Effector memory CD4-positive, alpha-beta T cell (primary cell): ENCODE measurements at places on chromosomes 16 and 17.

- H3K4me1 ChIP-seq: peaks cover 18% of the 10 kb centered on the region
- H3K36me3 ChIP-seq: peaks cover 22% of the 10 kb centered on the region
Measured at GRCh38 chr17:81551458-81552243, 502 bp downstream of the FAAP100 start.

- DNase-seq: no peak
- H3K36me3 ChIP-seq: no peaks in the 10 kb centered on the region
- H3K4me1 ChIP-seq: peaks cover 14% of the 10 kb centered on the region
- peak overlapping the region; percentile 36 for H3K4me3 ChIP-seq
- peak overlapping the region; percentile 98 for H3K27ac ChIP-seq
Measured at GRCh38 chr17:64974750-64975317, 55.6 kb upstream of the LRRC37A3 start.

DNA sequence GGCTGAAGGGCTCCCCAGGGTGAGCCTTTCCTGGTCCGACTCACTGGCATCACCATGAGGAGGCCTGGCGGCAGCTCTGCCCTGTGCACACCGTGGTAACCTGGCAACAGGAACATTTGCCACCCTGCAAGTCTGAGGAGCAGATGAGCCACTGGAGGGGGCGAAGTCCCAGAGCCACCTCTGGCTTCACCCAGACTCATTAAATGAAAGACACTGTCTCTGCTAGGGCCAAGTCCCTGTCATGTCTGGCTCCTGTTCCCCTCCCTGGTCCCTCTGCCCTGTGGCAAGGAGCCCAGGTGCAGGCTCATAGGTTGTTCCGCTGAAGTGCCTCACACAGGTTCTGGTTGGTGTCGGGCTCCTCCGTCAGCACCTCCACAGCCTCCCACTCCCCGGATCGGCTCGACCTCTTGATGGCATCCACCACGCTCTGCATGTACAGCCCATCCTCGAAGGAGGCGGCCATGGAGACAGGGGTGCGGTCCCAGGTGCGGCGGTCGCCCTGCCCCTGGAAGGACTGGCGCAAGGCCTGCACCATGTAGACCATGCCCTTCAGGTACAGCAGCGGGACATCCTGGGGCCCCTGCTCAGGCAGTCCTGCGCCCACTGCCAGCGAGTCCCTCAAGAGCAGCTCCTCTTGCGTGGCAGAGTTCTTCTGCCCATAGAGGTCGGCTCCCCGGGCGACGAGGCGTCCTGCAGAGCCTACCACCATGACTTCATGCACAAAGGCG is 8.4 kb downstream of the C16orf86 start:
- no peaks in the 10 kb centered on the region for H3K4me1 ChIP-seq
- H3K27me3 ChIP-seq: no peaks in the 10 kb centered on the region
- H3K4me3 ChIP-seq: no peak overlapping the region
- H3K27ac ChIP-seq: no peak overlapping the region

- H3K36me3 ChIP-seq: no peaks in the 10 kb centered on the region
- no peak overlapping the region for H3K27ac ChIP-seq
- H3K4me3 ChIP-seq: no peak overlapping the region
- H3K4me1 ChIP-seq: no peaks in the 10 kb centered on the region
Measured at GRCh38 chr17:72357764-72358365, 237.0 kb downstream of the SOX9 start.

- DNase-seq: no peak
- H3K27me3 ChIP-seq: peaks cover 24% of the 10 kb centered on the region
- H3K4me1 ChIP-seq: no peaks in the 10 kb centered on the region
- H3K27ac ChIP-seq: no peak overlapping the region
- no peak overlapping the region for H3K4me3 ChIP-seq
Measured at GRCh38 chr17:81381632-81382577, 13.4 kb upstream of the BAHCC1 start.

DNA sequence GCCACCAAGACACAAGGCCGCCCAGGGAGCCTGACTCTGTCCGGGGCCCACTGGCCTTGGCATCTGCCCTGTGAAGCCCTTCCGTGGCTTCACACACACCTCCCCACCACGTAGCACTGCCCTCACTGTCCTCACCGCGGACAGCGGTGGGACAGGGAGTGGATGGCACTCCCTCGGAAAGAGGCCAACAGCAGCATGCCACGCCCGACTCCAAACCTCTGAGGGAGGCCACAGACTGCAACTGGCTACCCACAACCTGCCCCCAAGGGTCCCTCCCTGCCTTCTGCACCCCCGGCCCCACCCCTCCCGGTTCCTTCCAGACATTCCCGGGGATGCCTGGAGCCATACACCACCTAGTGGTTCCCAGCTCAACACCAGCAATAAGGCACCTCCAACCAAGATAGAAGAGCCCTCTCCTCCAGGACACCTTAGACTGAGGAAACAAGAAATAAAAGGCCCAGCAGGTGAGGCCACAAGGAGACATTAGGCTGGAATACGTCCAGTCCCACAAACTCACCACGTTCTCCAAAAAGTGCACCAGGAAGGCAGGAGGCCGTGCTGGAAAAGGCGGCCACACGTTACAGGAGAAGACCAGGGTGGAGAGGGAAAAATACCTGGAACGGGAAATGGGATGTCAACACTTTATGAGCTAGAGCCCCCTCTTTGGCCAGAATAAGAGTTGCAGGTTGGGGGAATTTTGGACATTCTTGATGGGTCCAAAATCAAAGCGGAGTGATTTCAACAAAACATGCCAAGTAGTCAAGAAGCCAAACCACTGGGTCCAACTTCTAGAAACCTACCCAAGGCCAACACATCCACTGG is 310.0 kb downstream of the SOX9 start:
- H3K4me3 ChIP-seq: no peak overlapping the region
- no peaks in the 10 kb centered on the region for H3K27me3 ChIP-seq
- H3K27ac ChIP-seq: no peak overlapping the region
- H3K36me3 ChIP-seq: no peaks in the 10 kb centered on the region

GRCh38 chr17:80703142-80703478 is 158.5 kb downstream of the RPTOR start:
- no peak for DNase-seq
- peaks cover 24% of the 10 kb centered on the region for H3K4me1 ChIP-seq
- H3K27me3 ChIP-seq: no peaks in the 10 kb centered on the region

- no peak overlapping the region for H3K4me3 ChIP-seq
- DNase-seq: no peak
- no peak overlapping the region for H3K27ac ChIP-seq
- H3K36me3 ChIP-seq: no peaks in the 10 kb centered on the region
- H3K27me3 ChIP-seq: no peaks in the 10 kb centered on the region
- H3K4me1 ChIP-seq: no peaks in the 10 kb centered on the region
Measured at GRCh38 chr16:67594956-67595355, 32.6 kb downstream of the CTCF start.

DNA sequence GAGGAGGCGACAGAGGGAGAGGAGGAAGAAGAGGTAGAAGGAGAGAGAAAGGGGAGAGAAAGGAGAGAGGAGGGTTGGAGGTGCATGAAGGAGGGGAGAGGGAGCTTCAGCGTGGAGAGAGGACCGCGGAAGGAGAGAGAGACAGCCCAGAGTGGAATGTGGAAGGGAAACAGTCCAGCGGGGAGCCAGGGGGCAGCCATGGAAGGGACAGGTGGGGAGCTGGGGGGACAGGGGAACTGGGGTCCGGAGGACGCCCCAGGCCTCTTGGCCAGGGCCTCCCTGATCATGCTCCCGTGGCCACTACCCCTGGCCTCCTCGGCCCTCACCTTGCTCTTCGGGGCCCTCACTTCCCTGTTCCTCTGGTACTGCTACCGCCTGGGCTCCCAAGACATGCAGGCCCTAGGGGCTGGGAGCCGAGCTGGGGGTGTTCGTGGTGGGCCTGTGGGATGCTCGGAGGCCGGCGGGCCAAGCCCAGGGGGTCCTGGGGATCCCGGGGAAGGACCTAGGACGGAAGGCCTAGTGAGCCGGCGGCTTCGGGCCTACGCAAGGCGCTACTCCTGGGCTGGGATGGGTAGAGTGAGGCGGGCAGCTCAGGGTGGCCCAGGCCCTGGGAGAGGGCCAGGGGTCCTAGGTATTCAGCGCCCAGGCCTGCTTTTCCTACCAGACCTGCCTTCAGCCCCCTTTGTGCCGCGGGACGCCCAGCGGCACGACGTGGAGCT is 759 bp downstream of the ASPHD1 start:
- DNase-seq: no peak
- H3K36me3 ChIP-seq: no peaks in the 10 kb centered on the region
- peaks cover 15% of the 10 kb centered on the region for H3K4me1 ChIP-seq
- peaks cover 26% of the 10 kb centered on the region for H3K27me3 ChIP-seq
- peak overlapping the region; percentile 53 for H3K4me3 ChIP-seq
- no peak overlapping the region for H3K27ac ChIP-seq

DNA sequence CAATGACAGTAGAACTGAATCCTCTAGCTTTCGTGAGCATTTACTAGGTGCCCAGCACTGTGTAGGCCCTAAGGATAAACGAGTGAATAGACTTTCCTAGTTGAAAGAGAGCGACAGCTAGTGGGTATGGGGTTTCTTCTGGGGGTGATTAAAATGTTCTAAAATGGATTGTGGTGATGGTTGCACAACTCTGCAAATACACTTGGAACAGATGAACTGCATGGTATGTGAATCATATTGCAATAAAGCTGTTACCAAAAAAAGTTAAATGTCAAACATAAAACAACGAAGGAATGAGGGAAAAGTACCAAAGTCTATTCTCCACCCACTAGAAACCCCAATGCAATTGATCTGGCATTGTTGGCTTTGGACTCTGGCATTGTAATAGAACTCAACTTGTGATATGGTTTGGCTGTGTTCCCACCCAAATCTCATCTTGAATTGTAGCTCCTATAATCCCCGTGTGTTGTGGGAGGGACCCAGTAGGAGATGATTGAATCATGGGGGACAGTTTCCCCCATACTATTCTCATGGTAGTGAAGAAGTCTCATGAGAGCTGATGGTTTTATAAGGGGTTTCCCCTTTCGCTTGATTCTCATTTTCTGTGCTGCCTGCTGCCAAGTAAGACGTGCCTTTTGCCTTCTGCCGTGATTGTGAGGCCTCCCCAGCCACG is 70.5 kb downstream of the MARF1 start:
- H3K27me3 ChIP-seq: no peaks in the 10 kb centered on the region
- no peak overlapping the region for H3K27ac ChIP-seq
- DNase-seq: no peak
- no peaks in the 10 kb centered on the region for H3K36me3 ChIP-seq
- no peaks in the 10 kb centered on the region for H3K4me1 ChIP-seq

- H3K27ac ChIP-seq: peak overlapping the region; percentile 88
- no peaks in the 10 kb centered on the region for H3K27me3 ChIP-seq
- H3K4me1 ChIP-seq: peaks cover 44% of the 10 kb centered on the region
- DNase-seq: peak; percentile 97
- H3K36me3 ChIP-seq: peaks cover 52% of the 10 kb centered on the region
- peak overlapping the region; percentile 59 for H3K4me3 ChIP-seq
Measured at GRCh38 chr17:45247429-45248131, 14.3 kb downstream of the SPATA32 start.

DNA sequence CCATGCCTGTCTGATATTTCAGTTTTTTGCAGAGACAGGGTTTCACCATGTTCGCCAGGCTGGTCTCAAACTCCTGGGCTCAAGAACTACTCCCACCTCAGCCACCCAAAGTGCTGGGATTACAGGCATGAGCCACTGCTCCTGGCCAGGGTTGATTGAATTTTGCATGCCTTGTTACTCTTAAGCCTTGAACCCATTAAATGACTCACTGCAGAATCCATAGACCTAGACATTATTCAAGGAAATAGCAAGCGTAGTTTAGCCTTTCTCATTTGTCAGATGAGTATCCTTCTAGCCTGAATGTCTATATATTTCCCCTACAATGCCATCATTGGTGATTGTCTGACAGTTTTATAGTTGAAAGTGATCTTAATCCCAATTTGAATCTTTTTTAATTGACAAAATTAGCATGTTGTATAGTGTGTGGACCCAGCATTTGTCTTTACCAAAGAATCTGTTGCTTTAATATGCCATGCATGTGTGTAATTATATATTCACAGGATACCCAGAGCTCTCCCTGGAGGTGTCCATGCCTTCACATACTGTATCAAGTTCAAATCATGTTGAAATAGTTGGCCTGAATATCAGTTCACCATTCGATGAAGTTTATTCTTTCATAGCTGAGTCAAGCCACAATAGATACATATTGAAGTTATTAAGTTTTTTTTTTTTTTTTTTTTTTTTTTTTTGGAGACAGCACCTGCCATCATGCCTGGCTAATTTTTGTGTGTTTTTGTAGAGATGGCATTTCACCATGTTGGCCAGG is 321.0 kb downstream of the CPPED1 start:
- H3K36me3 ChIP-seq: peaks cover 5% of the 10 kb centered on the region
- H3K27me3 ChIP-seq: no peaks in the 10 kb centered on the region
- H3K27ac ChIP-seq: no peak overlapping the region
- DNase-seq: no peak
- H3K4me1 ChIP-seq: no peaks in the 10 kb centered on the region

DNA sequence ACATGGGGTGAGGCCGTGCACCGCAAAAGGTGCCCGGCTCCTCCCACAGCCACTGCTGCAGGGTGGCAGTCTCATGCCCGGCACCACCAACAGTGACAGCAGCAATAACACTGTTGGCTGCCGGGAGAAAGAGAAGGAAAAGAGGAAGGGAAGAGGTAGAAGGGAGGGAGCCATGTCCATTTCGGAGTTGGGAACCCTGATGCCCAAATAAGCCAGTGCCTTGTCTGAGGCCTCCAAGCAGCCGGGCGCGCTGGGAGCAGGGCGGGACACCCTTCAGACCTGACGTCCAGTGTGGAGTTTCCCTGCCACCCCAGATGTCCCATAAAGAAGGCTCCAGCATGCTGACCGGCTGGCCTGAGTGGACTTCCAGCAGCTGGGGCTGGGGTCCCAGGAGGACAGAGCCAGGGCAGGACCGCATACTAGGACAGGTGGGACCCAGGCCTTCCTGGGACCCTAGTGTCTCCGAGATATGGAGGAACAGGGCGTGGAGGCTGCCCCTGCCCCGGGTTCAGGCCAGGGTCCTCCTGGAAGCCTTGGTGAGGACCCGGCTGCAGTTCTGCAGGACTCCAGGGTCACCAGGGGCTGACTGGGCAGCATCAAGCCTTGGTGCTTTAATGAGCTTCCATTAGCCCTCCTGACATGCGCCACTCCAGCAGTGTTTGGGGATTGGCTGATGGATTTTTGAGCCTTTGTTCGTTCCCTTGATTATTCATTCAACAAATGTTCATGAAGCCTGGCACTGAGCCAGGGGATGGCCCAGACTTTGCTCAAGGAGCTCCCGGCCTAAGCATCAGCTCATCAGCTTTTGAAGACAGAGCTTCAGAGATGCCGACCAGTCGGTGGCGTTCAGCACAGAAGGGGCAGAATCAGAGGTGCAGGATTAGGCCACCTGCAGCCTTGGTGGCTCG is 223.6 kb upstream of the CIBAR2 start:
- no peak for DNase-seq
- no peaks in the 10 kb centered on the region for H3K36me3 ChIP-seq
- H3K27me3 ChIP-seq: peaks cover 6% of the 10 kb centered on the region
- peaks cover 2% of the 10 kb centered on the region for H3K4me1 ChIP-seq
- peak overlapping the region; percentile 20 for H3K4me3 ChIP-seq
- no peak overlapping the region for H3K27ac ChIP-seq

DNA sequence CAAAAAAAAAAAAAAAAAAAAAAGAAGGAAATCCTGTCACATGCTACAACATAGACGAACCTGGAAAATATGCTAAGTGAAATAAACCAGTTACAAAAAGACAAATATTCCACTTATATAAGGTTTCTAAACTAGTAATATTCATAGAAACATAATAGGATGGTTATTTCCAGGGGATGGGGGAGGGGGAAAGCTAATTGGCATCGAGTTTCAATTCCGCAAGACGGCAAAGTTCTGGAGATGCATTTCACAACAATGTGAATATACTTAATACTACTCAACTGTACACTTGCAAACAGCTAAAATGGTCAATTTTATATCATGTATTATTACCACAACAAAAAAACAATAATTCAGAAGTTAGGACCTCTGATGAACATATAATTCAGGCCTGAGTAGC is 37.9 kb upstream of the ABCA9 start:
- no peaks in the 10 kb centered on the region for H3K36me3 ChIP-seq
- H3K4me3 ChIP-seq: no peak overlapping the region
- no peaks in the 10 kb centered on the region for H3K4me1 ChIP-seq
- no peaks in the 10 kb centered on the region for H3K27me3 ChIP-seq
